ENCODE measurements at places on chromosomes 16 and 17.

DNA sequence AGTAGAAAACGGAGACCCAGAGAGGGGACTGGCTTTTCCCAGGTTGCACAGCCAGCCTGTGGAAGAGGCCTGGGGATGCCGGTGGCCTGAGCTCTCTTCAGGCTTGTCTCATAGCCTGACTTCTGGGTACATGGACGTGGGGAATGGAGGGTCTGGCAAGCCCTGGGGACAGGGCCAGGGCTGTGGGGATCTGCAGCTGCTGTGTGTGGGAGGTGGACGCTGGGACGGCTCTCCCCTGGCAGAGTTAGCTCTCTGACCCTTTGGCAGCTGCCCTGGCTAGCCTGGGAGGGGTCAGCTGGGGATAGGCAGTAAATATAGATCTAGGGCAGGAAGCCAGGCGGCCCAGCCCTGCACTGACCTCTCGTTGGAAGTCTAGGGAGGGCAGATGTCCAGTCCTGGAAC lies 20.5 kb downstream of the SLC4A1 start:
- DNase-seq = no peak

DNA sequence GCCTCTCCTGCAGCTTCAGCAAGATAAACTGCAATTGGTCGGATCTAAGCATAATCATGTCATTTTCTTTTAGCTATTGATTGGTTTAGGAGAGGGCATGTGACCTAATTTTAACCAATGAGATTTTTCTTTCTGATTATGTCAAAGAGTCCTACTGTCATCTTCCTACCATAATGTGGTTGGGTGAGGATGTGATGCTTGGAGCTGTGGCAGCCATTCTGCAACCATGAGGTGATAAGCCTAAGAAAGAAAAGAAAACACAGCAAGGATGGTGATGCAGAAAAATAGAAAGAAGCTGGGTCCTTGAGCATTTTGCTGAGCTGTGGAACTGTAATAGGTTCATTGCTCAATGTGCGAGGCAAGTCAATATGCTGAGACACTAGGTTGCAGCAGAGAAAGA lies 121.7 kb upstream of the CRHR1 start:
- DNase-seq = no peak

GRCh38 chr17:34716291-34716690 lies 136.9 kb downstream of the TMEM132E start:
- DNase-seq = no peak

DNA sequence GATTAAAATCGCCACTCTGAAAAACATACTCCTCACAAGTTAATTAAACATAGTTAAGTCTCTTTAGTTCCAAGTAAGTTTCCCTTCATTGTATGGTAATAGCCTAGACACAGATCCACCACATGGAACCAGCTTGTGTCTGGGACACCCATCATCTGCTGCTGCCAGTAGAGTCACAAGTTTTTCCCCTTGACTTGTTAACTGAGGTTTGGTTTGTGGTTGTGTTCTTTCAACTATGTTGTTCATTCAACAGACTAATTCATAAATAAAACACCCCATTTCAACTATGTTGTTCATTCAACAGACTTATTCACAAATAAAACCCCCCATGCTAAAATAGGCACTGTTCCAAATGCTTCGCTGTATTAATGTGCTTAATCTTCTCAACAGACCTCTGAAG lies 24.4 kb downstream of the YWHAE start:
- no peak for DNase-seq

- DNase-seq = no peak
These were observed 191.0 kb downstream of the TANC2 start for GRCh38 chr17:63156986-63157385.

- DNase-seq = no peak
These were observed 9.6 kb downstream of the MT1X start for GRCh38 chr16:56691885-56692284.

- no peak for DNase-seq
These were observed 25.9 kb downstream of the GRIN2C start for GRCh38 chr17:74833501-74834377.

GRCh38 chr16:2719328-2720063 lies 528 bp downstream of the PRSS27 start:
- DNase-seq = no peak

- DNase-seq = peak; percentile 46
These were observed 29.5 kb downstream of the KAT7 start for GRCh38 chr17:49817993-49818392.

DNA sequence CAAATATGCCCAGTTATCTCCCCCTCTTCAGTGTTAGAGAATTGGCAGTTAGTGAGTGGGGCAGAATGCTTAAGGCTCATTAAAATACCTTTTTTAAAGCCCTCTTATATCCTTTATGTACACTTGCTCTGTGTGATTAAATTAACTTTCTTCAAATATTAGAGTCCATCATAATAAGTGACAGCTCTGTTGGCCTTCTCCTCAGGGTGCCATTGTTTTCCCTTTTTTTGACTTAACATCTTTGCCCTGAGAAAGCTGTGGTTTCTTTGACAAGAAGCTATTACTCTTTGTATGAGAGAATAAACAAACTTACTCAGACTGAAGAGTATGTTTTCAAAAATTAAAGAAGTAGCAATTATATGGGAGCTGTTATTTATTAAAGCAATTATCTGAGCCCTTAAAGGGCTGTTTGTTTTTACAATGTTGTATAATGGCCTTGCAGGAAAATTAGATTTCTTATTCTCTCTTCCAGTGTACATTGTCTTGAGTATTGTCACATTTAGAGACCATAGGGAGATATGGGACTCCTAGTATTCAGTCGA lies 13.4 kb downstream of the RBBP6 start:
- DNase-seq = no peak

- no peak for DNase-seq
These were observed 22.5 kb downstream of the CCR7 start for GRCh38 chr17:40542558-40543411.

DNA sequence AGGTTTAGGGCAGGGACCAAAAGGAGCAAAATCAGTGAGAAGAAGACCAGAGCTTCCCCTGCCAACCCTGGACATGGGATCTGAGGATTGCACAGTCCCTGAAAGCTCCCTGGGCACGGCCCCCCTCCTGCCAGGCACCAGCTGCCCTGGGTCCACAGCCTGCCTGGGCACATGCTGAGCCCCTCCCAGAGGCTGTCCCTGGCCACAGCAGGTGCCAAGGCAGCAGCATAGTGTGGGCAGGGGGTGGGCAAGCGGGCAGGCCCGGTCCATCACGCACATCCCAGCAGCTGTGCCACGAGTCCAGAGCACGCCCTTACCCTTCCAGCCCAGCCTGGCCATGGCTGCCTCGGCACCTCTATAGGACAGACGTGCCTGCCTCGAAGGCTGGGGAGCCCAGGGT lies 12.7 kb downstream of the SCN4A start:
- DNase-seq = no peak

GRCh38 chr16:72404299-72404698 lies 232.3 kb upstream of the PMFBP1 start:
- no peak for DNase-seq

GRCh38 chr17:49716668-49717364 lies 9.1 kb upstream of the SLC35B1 start:
- DNase-seq = no peak

GRCh38 chr17:38727736-38728135 lies 2.4 kb upstream of the CISD3 start:
- DNase-seq = peak; percentile 39

GRCh38 chr17:4858882-4859260 lies 25.7 kb downstream of the MINK1 start:
- no peak for DNase-seq

DNA sequence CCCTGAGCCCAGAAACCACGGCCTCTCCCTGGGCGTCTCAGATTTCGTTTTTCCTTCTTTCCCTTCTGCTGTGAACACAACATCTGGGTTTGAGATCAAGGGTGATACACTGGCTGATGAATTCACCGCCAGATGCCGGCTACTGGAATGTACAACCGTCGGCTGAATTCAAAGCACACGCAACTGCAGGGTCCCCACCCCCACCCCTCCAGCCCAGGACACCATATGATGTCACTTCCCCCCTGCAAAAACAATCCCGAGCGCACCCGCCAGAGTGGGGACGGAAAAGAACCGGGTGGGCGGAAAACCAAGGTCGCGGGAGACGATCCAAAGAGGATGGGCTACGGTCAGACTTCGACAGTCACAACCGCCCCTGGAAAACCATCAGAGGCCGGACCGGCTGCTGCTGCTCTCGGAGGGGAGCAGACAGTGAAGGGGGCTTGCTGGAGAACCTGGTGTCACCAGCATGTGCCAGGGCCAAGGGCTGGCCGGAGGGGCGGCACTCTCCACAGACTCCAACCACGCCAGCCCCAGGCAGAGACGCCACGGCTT lies 23.3 kb downstream of the CEP295NL start:
- DNase-seq = no peak

- DNase-seq = no peak
These were observed 6.9 kb downstream of the DEXI start for GRCh38 chr16:10935226-10935915.

GRCh38 chr17:19943599-19943998 lies 34.0 kb downstream of the AKAP10 start:
- DNase-seq = no peak

- DNase-seq = no peak
These were observed 990 bp downstream of the DOK4 start for GRCh38 chr16:57485091-57485915.

DNA sequence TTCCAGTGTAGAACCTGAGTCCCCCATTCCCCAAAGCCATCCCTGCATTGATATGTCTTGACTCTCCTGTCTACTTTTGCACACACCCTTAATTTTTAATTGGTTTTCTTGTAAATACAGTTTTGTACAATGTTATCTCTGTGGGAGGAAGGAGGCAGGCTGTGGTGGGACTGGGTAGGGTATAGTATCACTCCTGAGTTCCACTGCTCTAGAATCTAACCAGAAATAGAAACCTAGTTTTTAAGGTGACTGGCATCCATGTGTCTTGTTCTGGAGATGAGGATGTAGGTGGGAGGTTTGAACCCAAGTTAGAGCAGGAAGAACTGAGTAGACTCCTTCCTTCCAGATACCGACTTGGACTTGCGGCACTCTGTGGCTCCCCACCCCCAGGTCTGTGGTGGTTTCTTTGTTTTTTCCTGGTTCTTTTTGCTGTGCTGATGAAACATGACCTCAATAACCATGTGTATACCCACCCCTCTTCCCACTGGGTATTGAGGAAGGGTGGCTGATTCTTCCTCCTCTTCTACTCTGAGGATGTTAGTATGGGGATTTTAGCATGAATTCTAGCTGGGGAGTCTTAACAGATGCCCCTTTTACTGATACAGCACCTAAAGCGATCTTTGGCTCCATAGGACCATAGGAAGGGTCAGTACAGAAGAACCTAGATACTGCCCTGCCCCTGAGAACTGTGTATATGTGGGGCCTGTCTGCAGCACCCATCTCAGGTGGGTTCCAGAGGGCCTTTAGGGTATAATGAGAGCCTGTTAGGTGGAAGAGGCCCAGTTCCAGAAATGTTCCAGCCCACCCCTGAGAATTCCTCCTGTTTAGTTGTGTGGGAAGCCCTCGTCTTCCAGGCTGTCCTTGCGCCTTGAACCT lies 48.7 kb downstream of the SF3B3 start:
- no peak for DNase-seq

- no peak for DNase-seq
These were observed 7.2 kb upstream of the UNK start for GRCh38 chr17:75777296-75777922.

- DNase-seq = no peak
These were observed 15.9 kb upstream of the TBX2 start for GRCh38 chr17:61383689-61384201.

- no peak for DNase-seq
These were observed 27.7 kb downstream of the CRAMP1 start for GRCh38 chr16:1639860-1640259.

DNA sequence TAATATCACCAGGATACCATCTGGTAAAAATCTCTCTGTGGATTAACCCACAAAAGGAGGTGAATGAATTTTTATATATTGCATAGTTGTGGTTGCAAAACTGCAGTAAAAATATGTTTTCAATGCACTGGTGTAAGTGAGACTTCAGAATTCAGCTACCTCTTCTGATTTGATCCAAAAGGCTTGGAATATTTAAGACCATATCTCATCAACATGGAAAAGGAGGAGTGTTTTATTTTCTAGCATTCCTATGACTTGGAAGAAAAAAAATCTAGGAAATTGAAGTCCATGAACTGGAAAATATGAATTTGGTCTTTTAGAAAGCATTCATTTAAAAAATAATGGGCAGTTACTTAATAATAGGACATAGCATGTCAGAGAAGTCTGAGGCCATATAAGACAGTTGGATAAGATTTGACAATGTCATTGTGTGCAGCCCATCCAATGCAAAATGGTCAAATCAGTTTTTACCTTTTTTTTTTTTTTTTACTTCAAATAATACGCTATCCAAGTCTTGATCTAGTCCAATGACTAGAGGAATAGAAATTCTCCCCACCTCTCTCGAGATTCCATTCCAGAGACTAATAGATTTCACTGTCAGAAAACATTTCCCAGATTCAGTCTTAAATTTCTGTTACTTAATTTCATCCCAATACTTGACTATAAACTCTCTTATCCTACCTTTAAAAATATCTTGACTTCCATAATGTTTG lies 364.9 kb upstream of the PMFBP1 start:
- DNase-seq = no peak

All from activated T-helper 2 cell treated with anti-CD3 and anti-CD28 coated beads, Interferon-gamma antibody, Interleukin-2, Interleukin-4, amounts not matched to agents 10 μg/mL and 5 μg/mL and 100 μg/mL, durations not matched to agents 14 hours and 24 hours and 36 hours (primary cell).